Femur (tissue), 1 donor: ENCODE measurements at places on chromosomes 13 and 19.

DNA sequence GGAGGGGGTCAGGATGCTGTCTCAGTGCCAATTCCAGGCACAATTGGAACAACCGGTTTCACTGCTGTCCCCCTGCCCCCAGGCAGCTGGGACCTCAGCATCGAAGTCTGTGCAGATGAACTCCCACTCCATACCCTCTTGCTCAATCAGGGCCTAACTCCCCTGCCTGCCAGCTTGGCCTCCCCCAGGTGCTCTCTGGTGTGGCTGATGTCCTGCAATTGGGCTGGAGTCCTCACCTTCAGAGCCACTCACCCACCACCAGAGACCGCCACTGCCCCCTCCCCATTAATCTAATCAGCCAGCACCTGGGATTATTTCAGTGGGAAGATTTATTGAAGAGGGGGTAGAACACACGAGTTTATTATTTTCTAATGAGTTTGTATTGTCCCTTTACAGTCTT lies 118.8 kb downstream of the MIPEP start:
- DNase-seq, result no peak

- DNase-seq, result peak; percentile 76
Observed at GRCh38 chr19:31338069-31338776, 11.0 kb downstream of the TSHZ3 start.

DNA sequence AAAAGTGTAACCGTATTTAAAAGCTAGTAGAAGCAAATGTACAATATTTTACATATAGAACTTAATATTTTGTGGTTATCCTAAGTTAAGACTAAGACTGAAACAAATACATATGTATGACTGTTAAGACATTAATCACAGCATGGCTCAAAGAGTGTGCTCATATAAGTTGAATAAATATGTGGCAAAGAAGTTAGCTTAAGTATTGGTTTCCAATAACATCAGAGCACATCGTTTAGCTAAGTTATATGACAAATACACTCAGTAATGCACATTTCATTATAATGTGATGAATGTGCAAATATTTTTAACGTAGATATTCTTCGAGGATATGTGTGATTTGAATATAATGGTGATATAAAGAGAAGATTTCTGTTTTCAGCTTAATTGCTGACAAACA lies 253.8 kb downstream of the SLITRK5 start:
- no peak for DNase-seq

GRCh38 chr19:13935765-13936510 lies 2.3 kb downstream of the PODNL1 start:
- no peak for DNase-seq

GRCh38 chr19:39953915-39954314 lies 17.1 kb upstream of the PSMC4 start:
- DNase-seq, result no peak

DNA sequence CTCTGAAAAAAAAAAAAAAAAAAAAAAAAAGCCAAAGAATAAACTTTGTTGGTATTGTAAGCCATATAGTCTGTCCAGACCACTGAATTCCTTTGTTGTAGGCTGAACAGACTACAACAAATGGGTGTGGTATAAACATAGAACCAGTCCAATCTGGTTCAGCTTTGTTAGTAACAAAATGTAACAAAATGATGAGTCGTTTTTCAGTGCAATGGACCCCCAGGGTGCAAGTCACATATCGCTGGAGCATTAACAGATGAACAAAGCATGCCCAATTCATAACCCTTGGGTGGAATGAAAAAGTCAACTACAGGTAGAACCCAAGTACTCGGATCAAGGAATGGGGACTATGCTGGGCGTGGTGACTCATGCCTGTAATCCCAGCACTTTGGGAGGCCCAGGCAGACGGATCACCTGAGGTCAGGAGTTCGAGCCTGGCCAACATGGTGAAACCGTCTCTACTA lies 13.6 kb upstream of the FCHO1 start:
- no peak for DNase-seq

GRCh38 chr13:93700115-93700514 lies 473.5 kb downstream of the GPC6 start:
- DNase-seq, result no peak

DNA sequence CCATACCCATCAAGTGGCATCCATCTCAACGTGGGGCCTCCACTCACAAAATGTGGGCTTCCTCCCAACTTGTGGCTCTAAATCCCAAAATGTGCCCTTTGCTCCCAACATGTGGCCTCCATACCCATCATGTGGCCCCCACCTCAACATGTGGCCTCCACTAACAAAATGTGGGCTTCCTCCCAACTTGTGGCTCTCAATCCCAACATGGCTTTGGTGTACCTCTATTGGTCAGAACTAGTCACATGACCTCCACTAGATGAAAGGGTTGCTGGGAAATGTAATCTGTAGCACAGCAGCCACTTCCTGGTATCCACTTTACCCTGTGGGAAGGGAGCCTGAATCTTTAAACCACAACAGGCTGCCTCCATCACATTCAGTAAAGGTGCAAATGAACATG lies 10.1 kb upstream of the ACER1 start:
- no peak for DNase-seq

DNA sequence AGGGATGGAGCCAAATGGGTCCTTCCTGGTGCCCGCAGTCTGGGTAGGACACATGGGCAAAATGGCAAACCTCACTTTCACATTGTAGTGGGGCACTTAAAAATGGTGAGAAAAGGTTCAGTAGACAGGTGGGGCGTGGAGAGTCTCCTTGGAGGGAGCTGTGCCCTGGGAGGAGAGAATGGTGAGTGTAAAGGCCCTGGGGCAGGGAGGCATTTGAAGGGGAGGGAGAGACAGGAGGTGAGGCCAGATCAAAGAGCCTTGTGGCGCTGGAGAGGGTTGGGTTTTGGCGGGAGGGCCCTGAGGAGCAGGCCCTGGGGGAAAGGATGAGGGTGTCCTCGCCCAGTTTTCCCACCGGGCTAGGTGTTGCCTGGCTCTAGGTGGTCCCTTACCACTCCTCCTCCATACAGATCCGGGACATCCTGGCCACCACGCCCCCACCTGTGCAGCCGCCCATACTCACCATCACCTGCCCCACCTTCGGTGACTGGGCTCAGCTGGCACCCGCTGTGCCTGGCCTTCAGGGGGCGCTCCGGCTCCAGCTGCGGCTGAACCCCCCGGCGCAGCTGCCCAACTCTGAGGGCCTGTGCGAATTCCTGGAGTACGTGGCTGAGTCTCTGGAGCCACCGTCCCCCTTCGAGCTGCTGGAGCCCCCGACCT lies 6.3 kb downstream of the MAP1S start:
- no peak for DNase-seq

DNA sequence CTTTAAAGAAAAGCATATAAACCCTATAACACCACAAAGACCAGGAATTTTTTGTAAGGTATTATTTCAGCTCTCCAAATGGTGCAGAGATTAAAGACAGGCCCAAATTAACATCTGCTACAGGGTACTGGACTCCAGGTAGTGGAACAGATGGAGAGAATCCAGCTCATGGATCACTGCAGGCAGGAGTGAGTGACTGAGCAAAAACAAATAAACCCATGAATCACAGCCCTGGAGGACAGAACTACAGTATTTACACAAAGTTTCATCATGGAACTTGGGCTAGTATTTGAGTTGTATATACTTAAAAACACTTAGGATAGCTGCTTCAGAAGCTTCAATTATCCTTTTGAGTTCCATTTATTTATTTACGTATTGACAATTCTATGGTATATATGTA lies 132.8 kb upstream of the SPRY2 start:
- no peak for DNase-seq

DNA sequence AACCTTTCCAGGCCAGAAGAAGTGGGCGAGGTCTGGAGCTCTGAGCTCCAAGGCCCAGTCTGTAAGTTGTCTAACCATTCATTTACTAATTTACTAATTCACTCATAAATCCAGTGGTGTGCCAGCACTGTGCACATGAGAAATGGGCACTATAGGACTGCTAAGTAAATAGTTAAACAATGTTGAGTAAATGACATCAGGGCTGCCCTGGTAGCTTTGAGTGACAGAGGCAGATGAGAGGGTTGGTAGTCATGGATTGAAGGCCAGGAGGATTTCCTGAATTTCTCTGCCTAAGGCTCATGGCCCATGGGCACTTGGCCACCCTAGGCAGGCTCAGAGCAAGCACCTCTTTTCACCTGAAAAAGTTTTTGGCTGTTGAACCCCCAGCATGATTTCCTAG lies 216.9 kb upstream of the RXFP2 start:
- no peak for DNase-seq

- DNase-seq, result peak; percentile 64
Observed at GRCh38 chr13:41411522-41411921, 45.8 kb upstream of the RGCC start.

- DNase-seq, result no peak
Observed at GRCh38 chr13:55219538-55219937, 1921.2 kb upstream of the PRR20A start.

DNA sequence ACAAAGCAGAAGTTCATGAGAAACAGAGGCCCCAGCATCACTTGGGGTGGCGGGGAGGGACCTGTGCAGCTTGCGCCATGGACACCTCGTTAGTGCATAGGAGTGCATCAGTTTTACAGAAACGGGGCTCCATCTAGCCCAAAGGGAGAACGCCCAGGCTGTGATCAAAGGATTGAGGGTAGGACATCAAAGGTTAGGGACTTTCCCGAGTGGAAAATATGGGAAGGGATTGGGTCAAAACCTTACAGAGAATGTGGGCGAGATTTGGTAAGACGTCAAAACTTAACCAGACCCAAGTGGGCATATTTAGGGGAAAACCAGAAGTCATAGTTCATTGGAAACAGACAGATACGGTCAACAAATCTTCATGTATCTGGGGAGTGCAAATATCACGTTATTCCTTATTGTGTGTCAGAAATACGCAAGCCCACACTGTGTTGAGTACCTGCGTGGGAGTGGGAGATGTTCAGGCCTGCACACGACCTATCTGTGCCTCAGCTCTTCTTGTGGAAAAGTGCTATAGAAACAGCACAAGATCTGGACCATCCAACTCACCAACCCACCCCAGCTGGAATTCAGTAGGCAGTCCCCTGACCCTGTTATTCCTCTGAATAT lies 9.4 kb upstream of the GRAMD1A start:
- DNase-seq, result no peak

- DNase-seq, result no peak
Observed at GRCh38 chr13:76868371-76868770, 17.8 kb downstream of the KCTD12 start.

- DNase-seq, result no peak
Observed at GRCh38 chr19:1945899-1946298, 4.9 kb downstream of the CSNK1G2 start.

DNA sequence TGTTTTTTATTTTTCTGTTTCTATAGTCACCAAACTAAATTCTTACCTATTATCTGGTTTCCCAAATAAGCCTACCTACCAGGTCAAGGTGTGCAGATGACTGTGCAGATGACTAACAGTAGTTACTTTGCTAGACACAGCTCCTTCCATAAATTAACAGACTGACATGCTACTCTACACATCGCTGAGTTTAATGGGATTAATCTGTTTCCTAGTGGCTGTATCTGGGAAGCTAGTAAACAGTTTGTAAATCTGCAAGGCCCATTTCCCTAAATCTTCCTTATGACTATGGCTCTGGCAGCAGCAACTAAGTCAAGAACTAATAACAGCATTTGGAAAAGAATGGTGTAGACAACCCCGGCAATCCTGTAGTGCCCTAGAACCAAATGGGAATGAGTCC lies 27.9 kb downstream of the MIPEP start:
- DNase-seq, result no peak

DNA sequence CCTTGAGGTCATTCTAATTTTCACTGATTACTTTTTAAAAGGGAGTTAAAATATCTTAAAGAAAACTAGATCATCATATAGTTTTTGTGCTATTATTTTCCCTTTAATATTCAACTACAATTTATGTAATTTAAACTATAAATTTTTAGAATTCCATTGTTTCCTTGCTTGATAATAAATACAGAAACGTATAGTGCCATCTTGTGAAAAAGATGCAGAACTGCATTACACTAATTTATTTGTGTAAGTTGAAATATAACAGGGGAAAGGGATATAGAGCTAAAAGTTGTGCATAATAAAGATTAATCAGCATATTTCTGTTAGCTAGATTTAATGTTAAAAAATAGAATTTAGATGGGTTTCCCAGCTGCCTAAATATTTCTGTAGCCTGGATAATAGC lies 61.5 kb upstream of the TDRD3 start:
- no peak for DNase-seq

GRCh38 chr13:95573221-95573620 lies 20.7 kb downstream of the CLDN10 start:
- no peak for DNase-seq

GRCh38 chr19:33411621-33412180 lies 38.2 kb downstream of the CEBPG start:
- DNase-seq, result no peak

GRCh38 chr19:48340995-48341394 lies 15.6 kb downstream of the EMP3 start:
- DNase-seq, result no peak

GRCh38 chr13:73722120-73722519 lies 412.1 kb downstream of the KLF12 start:
- no peak for DNase-seq

GRCh38 chr19:17951990-17952976 lies 14.6 kb upstream of the KCNN1 start:
- no peak for DNase-seq

GRCh38 chr19:30231408-30232318 lies 140.5 kb upstream of the ZNF536 start:
- DNase-seq, result no peak

DNA sequence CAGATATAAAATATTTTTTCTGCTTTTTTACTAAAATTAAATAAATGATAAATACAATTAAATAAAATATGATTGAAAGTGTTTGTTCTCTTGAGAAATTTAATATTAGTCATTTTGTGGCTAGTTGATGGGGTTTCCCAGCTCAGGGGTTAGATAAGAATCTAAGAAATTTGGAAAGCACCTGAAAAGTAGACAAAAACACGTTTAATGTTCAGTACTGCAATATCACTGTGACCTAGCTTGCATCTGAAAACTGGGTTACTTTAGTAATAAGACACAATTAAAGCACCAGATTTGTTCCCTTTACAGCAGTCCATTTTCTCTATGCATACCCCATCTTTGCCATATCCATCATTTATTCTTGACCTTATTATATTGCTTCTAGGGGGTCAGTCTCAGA lies 1454.8 kb upstream of the SPRY2 start:
- no peak for DNase-seq

DNA sequence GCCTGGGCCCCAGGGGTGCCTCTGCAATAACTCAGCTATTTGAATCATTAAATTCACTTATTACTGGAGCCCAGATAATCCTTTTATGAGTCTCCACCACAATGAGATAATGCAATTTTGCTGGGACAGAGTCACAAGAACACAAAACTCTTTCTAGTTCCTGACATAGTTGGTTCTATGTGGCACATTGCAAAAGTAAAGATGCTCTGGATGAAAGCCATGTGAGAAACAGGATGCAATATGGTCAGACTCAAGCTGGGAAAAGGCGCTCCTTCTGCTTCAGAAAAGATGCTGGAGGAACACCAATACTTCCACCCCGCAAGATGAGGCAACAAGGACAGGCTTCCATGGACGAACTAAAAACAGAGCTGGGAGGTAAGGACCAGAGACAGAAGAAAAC lies 5.7 kb downstream of the ANKRD27 start:
- DNase-seq, result no peak
